Natural killer cell (primary cell): ENCODE measurements at places on chromosomes 13 and 19. TPM values are rescaled to one million over a fixed set of nuclear protein-coding genes. Genes with fewer than 3 reads are reported as not detected.

Gene NUMBL
- total RNA-seq = 9.9 TPM

Gene PCP2
- total RNA-seq = 8.4 TPM

Gene LILRB3
- total RNA-seq = 12.6 TPM

Gene CLEC11A
- total RNA-seq = 4.0 TPM

GRCh38 chr13:94596575-94596971 is 621 bp upstream of the TGDS start:
- no peak for DNase-seq

DNA sequence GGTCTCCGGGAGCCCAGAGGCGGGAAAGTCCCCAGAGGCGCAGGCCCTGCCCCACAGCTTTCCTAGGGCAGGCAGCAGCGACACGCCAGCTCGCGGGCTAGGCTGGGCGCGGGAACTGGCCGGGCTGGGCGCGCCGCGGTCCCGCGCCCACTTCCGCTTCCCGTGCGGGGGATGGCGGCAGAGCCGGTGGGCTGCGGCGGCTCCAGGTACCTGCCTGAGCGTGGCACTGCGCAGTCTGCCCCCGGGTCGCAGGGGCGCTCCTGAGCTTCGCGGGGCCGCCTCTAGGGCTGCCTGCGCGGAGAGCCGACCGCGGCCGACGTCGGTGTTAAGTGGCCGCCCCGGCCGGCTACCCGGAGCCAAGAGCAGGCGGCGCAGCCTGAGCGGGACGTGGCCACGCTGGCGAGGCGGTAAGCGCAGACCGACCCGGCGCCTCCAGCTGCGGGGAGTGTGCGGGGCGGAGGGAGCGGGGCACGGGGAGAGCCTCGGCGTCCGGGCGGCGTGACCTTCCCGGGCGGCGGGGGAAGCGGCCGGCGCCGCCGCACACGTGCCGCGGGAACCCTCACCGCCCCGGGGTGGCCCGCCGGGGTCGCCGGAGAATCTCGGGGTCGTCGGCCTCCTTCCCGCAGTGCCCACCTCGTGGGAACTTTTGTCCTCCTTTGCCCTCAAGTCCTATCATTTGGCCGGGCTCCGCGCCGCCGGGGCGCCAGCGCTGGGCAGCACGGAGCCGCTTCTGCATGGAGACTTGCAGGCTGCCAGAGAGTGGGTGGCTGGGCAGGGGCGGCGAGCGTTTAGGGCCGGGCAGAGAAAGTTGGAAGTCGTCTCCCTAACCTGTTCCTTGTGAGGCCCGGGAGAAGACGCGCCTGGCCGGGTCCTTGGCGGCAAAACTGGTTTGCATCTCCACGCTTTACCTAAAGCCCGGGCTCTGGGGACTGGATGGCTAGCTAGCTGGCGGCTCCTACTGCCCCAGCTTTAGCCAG is 31.4 kb upstream of the MPHOSPH8 start:
- DNase-seq = peak; percentile 46

GRCh38 chr13:74687442-74688182 is 553.4 kb upstream of the KLF12 start:
- DNase-seq = no peak

GRCh38 chr13:76813000-76813691 is 73.1 kb downstream of the KCTD12 start:
- DNase-seq = no peak

- no peak for DNase-seq
Measured at GRCh38 chr13:22653866-22654265, 526.9 kb upstream of the SGCG start.

GRCh38 chr19:17214508-17215126 is 540 bp upstream of the USE1 start:
- DNase-seq = no peak

DNA sequence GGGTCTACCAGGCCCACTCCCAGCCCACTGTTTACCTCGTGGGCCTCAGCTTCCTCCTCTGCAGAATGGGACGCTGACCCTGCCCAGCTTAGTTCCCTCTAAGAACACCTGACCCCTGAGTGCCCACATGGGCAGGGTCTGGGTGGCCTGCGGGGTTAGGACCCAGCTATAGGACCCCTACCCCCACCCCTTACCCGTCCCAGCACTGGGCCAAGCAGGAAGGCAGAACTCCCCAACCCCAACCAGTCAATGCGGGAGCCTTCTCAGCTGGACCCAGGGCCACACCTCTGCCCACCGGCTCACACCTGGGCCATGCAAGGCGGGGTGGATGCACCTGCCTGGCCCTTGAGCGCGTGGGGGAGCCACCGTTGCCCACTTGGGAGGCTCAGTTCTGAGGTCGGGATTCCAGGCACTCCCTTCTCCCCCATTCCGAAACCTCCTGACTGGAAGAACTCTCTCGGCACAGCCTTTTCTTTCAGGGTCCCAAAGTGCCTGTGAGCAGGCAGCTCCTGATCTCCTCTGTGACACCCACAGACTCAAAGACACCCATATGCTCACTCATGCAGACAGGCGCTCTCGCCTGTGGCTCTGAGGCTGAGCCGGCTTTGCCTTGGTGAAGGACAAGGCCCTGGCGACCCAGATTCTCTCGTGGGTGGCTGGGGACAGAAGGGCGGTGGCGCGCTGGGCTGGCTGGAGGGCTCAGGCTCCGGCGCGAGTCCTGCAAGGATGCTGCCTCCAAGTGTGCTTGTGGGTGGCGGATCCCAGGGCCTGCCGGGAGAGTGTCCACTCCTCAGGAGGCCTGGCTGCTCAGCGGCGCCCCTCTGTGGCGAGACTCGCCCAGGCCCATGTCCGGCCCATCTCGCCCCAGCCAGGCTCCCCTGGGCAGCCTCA is 27.9 kb upstream of the PARP4 start:
- DNase-seq = no peak

GRCh38 chr13:87444135-87444534 is 227.0 kb upstream of the SLITRK5 start:
- no peak for DNase-seq
